ENCODE measurements at places on chromosomes 4 and X.

DNA sequence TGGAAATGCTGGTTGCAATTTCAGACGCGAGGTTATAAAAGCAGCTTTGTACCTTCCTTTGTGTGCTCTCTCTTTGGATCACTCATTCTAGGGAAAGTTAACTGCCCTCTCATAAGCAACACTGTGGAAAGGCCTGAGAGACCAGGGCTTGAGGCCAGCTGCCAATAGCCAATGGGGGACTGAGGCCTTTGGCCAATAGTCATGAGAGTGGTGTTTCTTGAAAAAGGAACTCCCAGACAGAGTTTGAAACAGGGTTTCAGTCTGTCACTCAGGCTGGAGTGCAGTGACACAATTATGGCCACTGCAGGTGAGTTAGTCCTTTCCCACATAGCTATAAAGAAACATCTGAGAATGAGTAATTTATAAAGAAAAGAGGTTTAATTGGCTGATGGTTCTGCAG lies 524.7 kb upstream of the SMIM31 start:
- H3K36me3 ChIP-seq = no peaks in the 10 kb centered on the region
- H3K4me1 ChIP-seq = no peaks in the 10 kb centered on the region
- no peak for DNase-seq
- H3K27me3 ChIP-seq = no peaks in the 10 kb centered on the region

- no peaks in the 10 kb centered on the region for H3K36me3 ChIP-seq
- H3K27me3 ChIP-seq = no peaks in the 10 kb centered on the region
- no peak for DNase-seq
- H3K4me1 ChIP-seq = no peaks in the 10 kb centered on the region
- H3K4me3 ChIP-seq = no peak overlapping the region
These were observed 344.7 kb downstream of the GALNTL6 start for GRCh38 chr4:172157946-172158345.

GRCh38 chrX:140165849-140166248 lies 200.5 kb upstream of the CXorf66 start:
- no peaks in the 10 kb centered on the region for H3K36me3 ChIP-seq
- no peak for DNase-seq
- no peak overlapping the region for H3K27ac ChIP-seq
- H3K27me3 ChIP-seq = no peaks in the 10 kb centered on the region

DNA sequence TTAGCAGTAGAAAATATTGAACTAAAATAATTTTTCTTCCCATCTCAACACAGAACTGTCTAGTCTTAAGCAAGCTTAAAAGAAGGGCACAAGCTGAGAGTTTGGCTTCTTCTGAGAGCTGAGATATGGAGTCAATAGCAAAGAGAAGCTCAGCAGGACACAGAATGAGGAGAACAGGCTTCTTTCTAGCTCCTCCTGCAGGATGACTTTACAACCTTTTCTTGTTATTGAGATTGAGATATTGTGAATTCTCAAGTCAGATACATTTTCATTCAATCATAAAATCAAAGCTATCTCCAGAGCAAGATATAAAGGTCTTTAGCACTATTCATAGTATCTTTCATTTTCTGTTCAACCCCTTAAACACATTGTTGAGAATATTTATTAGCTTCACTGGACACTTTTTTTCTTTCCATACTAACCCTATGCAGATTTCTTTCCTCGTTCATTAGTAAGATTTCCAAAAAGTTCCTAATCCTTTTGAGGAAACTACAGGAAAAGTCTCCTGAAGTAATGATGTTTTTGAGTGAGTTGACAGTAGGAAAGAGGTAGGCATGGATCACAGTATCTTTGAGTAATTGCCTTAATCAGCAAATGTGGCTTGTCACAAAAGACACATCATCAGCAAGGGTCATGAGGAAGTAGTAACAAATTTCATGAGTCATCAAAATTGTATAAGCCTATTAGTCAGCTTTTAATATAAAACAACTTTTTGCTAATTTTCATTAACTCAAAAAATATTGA lies 17.8 kb upstream of the CXCL3 start:
- H3K27ac ChIP-seq = no peak overlapping the region
- no peak overlapping the region for H3K4me3 ChIP-seq
- H3K36me3 ChIP-seq = peaks cover 1% of the 10 kb centered on the region
- DNase-seq = no peak

DNA sequence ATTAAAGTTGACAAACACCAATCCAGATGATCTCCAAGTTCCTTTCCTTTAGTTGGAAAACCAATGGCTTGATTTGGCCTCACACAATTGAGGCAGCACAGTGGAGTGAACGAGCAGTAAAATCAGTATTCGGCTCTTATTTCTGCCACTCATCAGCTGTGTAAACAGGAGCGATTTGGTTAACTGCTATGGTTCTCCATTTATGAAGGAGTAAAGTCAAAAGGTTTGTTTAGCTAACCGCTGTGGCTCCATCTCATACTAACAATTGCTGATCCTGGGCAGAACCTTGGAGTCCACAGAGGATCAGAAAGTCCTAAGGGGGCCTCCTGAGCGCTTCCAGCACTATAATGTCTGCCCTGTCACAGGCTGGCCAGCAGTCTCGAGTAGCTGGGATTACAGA lies 54.5 kb upstream of the EXOC1L start:
- no peak overlapping the region for H3K4me3 ChIP-seq
- H3K36me3 ChIP-seq = no peaks in the 10 kb centered on the region
- peaks cover 29% of the 10 kb centered on the region for H3K27me3 ChIP-seq
- no peaks in the 10 kb centered on the region for H3K4me1 ChIP-seq
- no peak for DNase-seq
- H3K27ac ChIP-seq = no peak overlapping the region

DNA sequence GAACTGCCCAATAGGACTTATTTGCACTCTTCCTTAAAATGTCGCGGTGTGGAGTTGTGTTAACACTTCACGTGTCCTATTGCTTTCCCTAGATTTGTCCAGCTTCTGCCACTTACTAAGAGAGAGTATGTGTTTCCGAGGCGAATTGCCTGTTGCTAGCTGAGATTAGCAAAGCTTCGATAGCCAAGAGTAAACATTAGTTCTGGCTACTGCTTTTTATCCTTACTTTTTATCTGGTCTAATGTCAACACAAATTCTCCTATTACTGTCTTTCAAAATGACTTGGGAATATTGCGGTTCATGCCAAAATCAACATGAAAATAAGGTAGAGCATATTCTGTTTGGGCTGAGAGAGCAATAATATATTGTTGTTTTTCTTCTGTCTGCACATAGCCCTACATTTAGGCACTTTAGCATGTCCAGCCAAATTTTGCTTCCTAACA lies 90.4 kb upstream of the VEGFC start:
- no peak for DNase-seq
- H3K27me3 ChIP-seq = no peaks in the 10 kb centered on the region
- H3K36me3 ChIP-seq = no peaks in the 10 kb centered on the region
- H3K4me3 ChIP-seq = no peak overlapping the region

- no peak for DNase-seq
- no peak overlapping the region for H3K27ac ChIP-seq
- H3K4me1 ChIP-seq = no peaks in the 10 kb centered on the region
- H3K4me3 ChIP-seq = no peak overlapping the region
- no peaks in the 10 kb centered on the region for H3K36me3 ChIP-seq
These were observed 286.9 kb downstream of the BCOR start for GRCh38 chrX:39810901-39811300.

GRCh38 chr4:187019896-187020295 lies 296.2 kb upstream of the FAT1 start:
- DNase-seq = no peak
- no peak overlapping the region for H3K4me3 ChIP-seq
- H3K4me1 ChIP-seq = no peaks in the 10 kb centered on the region
- no peak overlapping the region for H3K27ac ChIP-seq

- H3K4me1 ChIP-seq = no peaks in the 10 kb centered on the region
- H3K27ac ChIP-seq = no peak overlapping the region
- H3K4me3 ChIP-seq = no peak overlapping the region
- no peak for DNase-seq
These were observed 375.2 kb downstream of the MAGEE1 start for GRCh38 chrX:76802708-76803107.

- H3K36me3 ChIP-seq = no peaks in the 10 kb centered on the region
- H3K27ac ChIP-seq = no peak overlapping the region
- no peaks in the 10 kb centered on the region for H3K27me3 ChIP-seq
- no peak overlapping the region for H3K4me3 ChIP-seq
- DNase-seq = no peak
These were observed 54.2 kb downstream of the MOSPD2 start for GRCh38 chrX:14927401-14927800.

DNA sequence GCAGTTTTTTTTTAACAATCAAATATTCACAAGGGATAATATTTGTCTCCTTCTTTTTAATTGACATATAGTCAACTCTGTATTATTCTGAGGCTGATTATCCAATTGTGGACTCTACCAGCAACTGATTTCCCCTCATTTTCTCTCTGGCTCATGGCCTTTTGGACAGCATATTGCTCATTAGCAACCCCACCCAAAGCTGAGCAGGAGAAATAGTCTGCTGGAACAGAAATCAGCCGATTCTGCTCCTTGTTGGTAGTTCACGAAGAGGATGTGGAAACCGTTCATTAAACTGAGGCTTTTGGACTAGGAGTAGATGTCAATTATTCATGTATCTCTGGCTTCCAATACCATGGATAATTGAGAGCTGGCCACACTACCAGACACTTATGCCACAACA lies 428.4 kb upstream of the INTU start:
- no peak overlapping the region for H3K27ac ChIP-seq
- H3K4me3 ChIP-seq = no peak overlapping the region
- DNase-seq = no peak
- H3K27me3 ChIP-seq = no peaks in the 10 kb centered on the region
- H3K4me1 ChIP-seq = no peaks in the 10 kb centered on the region

- H3K27me3 ChIP-seq = no peaks in the 10 kb centered on the region
- no peak overlapping the region for H3K4me3 ChIP-seq
- peaks cover 8% of the 10 kb centered on the region for H3K4me1 ChIP-seq
- H3K27ac ChIP-seq = no peak overlapping the region
These were observed 10.4 kb downstream of the SLC10A7 start for GRCh38 chr4:146511381-146511780.

- no peak for DNase-seq
- H3K27ac ChIP-seq = no peak overlapping the region
- peaks cover 1% of the 10 kb centered on the region for H3K36me3 ChIP-seq
- no peaks in the 10 kb centered on the region for H3K4me1 ChIP-seq
- peaks cover 9% of the 10 kb centered on the region for H3K27me3 ChIP-seq
These were observed 145.2 kb upstream of the SCML1 start for GRCh38 chrX:17592117-17592516.

GRCh38 chr4:16217300-16218051 lies 8.8 kb downstream of the TAPT1 start:
- no peaks in the 10 kb centered on the region for H3K27me3 ChIP-seq
- peaks cover 59% of the 10 kb centered on the region for H3K4me1 ChIP-seq
- no peak overlapping the region for H3K4me3 ChIP-seq
- H3K36me3 ChIP-seq = peaks cover 9% of the 10 kb centered on the region
- no peak for DNase-seq
- no peak overlapping the region for H3K27ac ChIP-seq

Measured in central memory CD8-positive, alpha-beta T cell (primary cell).